ENCODE measurements at places on chromosomes 2 and 18.

GRCh38 chr18:23479829-23480505 is 23.3 kb upstream of the RMC1 start:
- no peak for DNase-seq

DNA sequence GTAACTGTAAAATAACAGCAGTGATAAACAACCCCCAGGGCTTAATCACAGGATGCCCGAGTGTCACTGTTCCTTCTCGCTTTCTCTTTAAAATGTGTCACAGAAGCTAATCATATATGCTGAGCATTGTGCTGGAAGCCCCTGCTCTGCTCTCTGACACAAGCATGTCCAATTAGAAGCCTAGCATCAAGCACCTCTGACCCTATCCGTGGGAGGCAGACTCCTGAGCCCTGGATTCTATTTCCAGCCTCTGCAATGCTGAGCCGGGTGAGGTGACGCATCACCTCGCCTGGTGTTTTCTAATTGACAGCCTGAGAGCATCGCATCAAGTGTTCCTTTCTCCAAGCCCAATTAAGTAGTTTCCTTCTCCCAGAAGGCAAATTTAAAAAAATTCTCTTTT is 19.7 kb upstream of the SCG2 start:
- no peak for DNase-seq

DNA sequence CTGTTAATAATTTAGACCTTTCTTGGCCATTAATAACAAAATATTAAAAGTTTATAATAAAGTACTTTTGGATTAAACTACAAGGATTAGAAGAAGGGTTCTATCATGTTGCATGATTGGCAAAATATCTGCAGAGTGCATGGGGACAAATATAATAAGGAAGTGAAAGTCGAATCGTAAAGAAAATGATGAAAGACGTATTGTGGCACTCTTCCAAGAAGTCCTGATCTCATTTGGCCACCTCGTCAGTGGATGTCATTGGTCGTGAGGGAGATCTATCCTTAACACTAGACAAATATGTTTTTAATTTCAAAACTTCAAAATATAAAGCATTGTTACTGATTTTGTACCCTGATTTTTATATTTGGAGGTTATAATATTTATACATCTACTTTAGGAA is 197.7 kb upstream of the STON1 start:
- no peak for DNase-seq

- DNase-seq: no peak
Measured at GRCh38 chr2:172119089-172119488, 16.4 kb upstream of the DLX2 start.

- no peak for DNase-seq
Measured at GRCh38 chr18:45060102-45060501, 379.4 kb downstream of the SETBP1 start.

All from RWPE2 (cell line).